Fibroblast of lung (primary cell): ENCODE measurements at places on chromosomes 16 and 17. TPM values are rescaled to one million over a fixed set of nuclear protein-coding genes. Genes with fewer than 3 reads are reported as not detected.

Gene CDH15
- 0.26 and 0.99 TPM in 2 replicates for total RNA-seq

Gene NGFR
- total RNA-seq, result under 0.01 and 0.17 TPM in 2 replicates

Gene TEX19
- 0.17 TPM in 1 of 2 replicates, not detected in the other for total RNA-seq

Gene ZNF688
- 10.3 and 12.9 TPM in 2 replicates for total RNA-seq

Gene PRAC1
- total RNA-seq, result not detected in 2 replicates

Gene SPATA22
- 0.17 and 0.51 TPM in 2 replicates for total RNA-seq

Gene C16orf96
- total RNA-seq, result under 0.01 TPM in 2 replicates

Gene POLR3K
- 2.6 and 3.3 TPM in 2 replicates for total RNA-seq

DNA sequence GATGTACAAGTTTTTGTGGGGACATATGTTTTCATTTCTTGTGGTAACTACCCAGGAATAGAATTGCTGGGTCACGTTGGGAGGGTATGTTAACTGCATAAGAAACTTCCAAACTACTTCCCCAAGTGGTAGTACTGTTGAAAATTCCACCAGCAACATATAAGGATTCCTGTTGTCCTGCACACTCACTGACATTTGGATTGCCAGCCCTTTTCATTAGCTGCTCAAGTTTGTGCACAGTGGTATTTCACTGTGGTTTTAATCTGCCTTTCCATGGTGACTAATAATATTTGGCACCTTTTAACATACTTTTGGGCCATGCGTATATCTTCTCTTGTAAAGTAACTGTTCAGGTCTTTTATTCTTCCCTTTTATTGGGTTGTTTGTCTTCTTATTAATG, 103.3 kb downstream of the GNAO1 start:
- H3K4me3 ChIP-seq, result no peak overlapping the region
- peak; percentile 24 for DNase-seq
- no peak overlapping the region for H3K27ac ChIP-seq

- H3K4me1 ChIP-seq, result no peaks in the 10 kb centered on the region
- no peak overlapping the region for H3K27ac ChIP-seq
- H3K4me3 ChIP-seq, result no peak overlapping the region
- no peak for DNase-seq
- H3K36me3 ChIP-seq, result peaks cover 17% of the 10 kb centered on the region
Measured at GRCh38 chr16:56835320-56835719, 29.7 kb upstream of the SLC12A3 start.

- DNase-seq, result peak; percentile 78
- no peak overlapping the region for H3K27ac ChIP-seq
- H3K4me3 ChIP-seq, result no peak overlapping the region
- peaks cover 25% of the 10 kb centered on the region for H3K36me3 ChIP-seq
Measured at GRCh38 chr17:40168262-40168832, 8.9 kb upstream of the RAPGEFL1 start.

DNA sequence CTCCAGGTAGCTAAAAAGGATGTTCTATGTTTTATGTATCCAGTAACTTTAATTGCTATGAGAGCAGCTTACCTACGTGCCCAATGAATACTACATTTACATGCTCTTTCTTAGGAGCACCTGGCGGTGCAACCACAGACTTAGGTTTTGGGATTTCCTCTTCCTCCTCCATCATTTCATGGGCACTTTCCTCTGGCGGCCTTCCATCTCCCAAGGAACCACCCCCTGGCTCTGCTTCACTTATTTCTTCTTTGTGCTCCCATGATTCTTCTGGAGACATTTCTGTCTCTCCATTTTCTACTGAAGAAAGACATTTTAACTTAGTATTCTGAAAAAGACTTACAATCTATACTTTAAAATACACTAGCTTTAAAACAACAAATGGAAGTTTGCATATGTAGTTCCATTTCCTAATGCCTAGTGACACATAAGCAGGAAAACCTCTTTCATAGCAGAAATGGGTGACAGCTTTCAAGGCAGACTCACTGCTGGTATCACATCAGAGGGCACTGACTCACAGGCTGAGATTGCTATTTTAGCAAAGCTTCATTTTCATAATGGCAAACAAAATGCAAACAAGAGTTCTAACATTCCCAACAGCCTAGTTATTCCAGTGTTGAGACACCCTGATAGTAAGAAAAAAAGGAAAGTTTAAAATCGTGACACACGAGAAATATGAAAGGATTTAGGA, 19.1 kb downstream of the GSPT1 start:
- H3K27ac ChIP-seq, result no peak overlapping the region
- peaks cover 3% of the 10 kb centered on the region for H3K4me1 ChIP-seq
- no peak overlapping the region for H3K4me3 ChIP-seq
- peak; percentile 64 for DNase-seq
- peaks cover 5% of the 10 kb centered on the region for H3K36me3 ChIP-seq
- no peaks in the 10 kb centered on the region for H3K27me3 ChIP-seq

- H3K27ac ChIP-seq, result no peak overlapping the region
- H3K36me3 ChIP-seq, result peaks cover 3% of the 10 kb centered on the region
Measured at GRCh38 chr16:84670063-84670462, 21.8 kb downstream of the KLHL36 start.

DNA sequence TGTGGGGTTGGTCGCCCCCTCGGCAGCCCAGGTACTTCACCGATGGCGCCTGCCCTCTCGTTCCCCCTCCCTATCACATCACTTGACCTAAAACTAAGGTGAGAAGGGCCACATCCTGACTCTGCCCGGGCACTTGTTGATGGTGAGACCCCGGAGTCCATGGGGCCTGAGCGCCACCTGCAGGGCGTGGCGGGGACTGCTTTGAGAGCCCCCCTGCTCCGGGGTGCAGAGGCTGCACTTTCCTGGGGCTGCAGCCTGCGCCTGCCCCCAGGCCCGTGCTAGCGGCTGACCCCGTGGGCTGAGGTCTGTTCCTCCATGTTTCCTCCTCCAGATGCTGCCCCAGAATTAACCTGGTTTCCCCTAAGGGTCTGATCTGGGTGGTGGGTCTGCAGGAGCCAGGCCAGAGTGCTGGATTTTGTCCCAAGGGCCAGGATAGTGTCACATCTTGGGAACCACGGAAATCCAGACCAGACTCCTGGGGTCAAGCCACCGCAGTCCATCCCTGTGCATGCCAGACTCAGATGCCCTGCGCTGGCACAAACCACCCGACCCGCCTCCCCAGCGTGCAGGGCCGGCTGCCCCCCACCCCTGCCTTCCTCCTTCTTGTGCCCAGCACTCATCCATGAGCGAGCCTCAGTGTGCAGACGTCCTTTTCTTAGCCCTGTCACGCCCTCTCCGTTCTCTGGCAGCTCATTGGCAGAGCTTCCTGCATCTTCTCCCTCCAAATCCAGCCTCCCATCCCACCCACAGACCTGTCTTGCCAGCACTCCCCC, 2.7 kb downstream of the NDUFAF8 start:
- H3K27ac ChIP-seq, result no peak overlapping the region
- DNase-seq, result peak; percentile 30
- peaks cover 7% of the 10 kb centered on the region for H3K4me1 ChIP-seq

DNA sequence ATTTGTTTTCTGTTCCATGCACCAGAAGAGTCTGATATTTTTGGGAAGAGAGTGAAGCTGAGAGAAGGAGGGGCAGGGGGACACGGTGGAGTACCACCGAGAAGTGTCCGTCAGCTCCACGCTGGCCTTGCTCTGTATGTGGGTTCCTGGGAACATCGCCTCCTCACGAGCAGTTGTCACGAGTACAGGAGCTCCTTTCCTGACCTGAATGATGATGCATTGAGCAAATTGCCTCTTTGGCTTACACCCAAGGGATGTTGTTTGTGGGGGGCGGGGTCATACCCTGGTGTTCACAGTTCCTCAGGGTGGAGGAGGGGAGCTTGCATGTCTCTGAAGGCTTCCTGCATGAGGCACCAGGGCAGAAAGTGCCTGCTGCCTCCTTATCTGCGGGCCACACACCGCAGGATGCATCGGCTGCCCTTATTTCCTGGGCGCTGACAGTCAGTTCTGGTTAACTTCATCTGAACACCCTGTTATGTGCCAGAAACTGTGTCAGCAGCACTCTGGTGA, 36.2 kb downstream of the RGS9 start:
- H3K27me3 ChIP-seq, result no peaks in the 10 kb centered on the region
- H3K36me3 ChIP-seq, result no peaks in the 10 kb centered on the region
- no peak overlapping the region for H3K27ac ChIP-seq
- no peak overlapping the region for H3K4me3 ChIP-seq
- no peaks in the 10 kb centered on the region for H3K4me1 ChIP-seq

GRCh38 chr17:1939981-1940809, 84.9 kb downstream of the RTN4RL1 start:
- peaks cover 5% of the 10 kb centered on the region for H3K27me3 ChIP-seq
- H3K4me1 ChIP-seq, result no peaks in the 10 kb centered on the region
- no peak overlapping the region for H3K4me3 ChIP-seq
- peak; percentile 26 for DNase-seq

- no peaks in the 10 kb centered on the region for H3K36me3 ChIP-seq
- H3K4me1 ChIP-seq, result no peaks in the 10 kb centered on the region
- DNase-seq, result no peak
- H3K27me3 ChIP-seq, result no peaks in the 10 kb centered on the region
- no peak overlapping the region for H3K27ac ChIP-seq
Measured at GRCh38 chr16:19766988-19767387, 48.9 kb downstream of the IQCK start.

DNA sequence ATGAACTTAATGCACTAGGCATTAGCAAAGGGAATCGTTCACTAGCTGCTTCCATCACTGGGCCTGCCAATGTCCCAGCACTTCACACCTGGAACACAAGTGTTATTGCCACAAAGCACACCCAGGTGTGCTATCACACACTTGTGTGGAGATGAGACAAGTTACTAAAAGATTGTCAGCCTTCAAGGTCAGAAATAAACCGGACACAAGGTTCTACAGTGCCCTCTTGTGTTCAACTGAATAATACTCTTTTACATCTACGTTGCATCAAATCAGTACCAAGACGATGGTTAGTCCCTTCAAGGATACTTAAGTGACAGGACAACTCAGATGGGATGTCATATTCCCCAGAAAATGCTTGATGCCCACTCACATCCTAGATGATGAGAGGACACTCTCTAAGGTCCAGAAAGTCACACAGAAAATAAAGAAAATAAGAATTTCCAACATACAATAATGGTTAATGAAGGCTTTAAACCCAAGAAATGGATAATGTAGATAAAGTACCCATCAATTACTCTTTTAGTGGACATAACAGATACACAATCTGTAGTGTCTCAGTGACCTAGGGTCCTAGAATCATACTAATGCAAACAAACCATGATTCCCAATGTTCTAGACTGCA, 16.4 kb upstream of the GLG1 start:
- no peaks in the 10 kb centered on the region for H3K27me3 ChIP-seq
- H3K4me3 ChIP-seq, result no peak overlapping the region
- H3K36me3 ChIP-seq, result peaks cover 9% of the 10 kb centered on the region
- H3K27ac ChIP-seq, result no peak overlapping the region

- no peak overlapping the region for H3K27ac ChIP-seq
- no peaks in the 10 kb centered on the region for H3K4me1 ChIP-seq
- no peaks in the 10 kb centered on the region for H3K36me3 ChIP-seq
- no peaks in the 10 kb centered on the region for H3K27me3 ChIP-seq
Measured at GRCh38 chr16:79250502-79251098, 349.9 kb downstream of the MAF start.
